ENCODE measurements at places on chromosomes 6 and 20.

- no peak for DNase-seq
These were observed 95.3 kb downstream of the TTLL2 start for GRCh38 chr6:167420177-167420576.

DNA sequence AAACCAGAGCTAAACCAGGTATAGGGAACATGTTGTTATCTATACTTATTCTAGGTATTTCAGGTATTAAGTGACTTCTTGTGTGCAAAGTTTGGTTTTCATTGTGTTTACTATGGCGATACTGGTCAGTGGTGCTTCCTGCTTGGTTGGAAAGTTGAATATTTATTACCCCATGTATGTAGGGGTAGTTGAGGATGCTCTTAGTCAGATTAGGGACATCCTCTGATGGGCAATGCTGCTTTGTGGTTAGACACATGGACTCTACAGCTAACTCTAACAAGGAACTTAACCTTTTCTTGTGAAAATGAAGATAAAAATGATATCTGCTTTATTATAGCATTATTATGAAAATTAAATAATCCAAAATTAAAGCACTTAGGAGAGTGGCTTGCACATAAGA lies 44.1 kb upstream of the ENPP1 start:
- DNase-seq: no peak

GRCh38 chr6:78489874-78490273 lies 377.5 kb upstream of the IRAK1BP1 start:
- DNase-seq: no peak

- DNase-seq: no peak
These were observed 223.5 kb upstream of the JAG1 start for GRCh38 chr20:10897336-10897735.

GRCh38 chr6:71420693-71421328 lies 132.2 kb downstream of the OGFRL1 start:
- no peak for DNase-seq

DNA sequence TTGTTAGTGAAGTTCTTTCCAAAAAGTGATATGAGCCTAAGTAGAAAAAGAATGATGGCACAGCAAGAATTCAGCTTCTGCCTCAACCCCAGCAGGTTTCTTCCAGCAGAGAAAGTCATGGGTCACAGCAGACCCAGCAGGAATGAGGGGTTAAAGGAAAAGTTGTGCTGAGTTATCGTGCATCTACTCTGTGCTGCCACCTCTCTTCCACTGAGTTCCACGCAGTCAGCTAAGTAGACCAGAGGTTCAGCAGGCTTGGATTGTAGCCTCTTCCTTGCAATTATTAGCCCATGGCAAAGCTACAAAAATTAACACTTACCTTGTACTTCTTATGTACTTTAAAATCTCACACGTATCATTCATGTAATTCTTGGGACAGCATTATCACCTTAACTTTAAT lies 510.8 kb downstream of the PTPRT start:
- DNase-seq: no peak

DNA sequence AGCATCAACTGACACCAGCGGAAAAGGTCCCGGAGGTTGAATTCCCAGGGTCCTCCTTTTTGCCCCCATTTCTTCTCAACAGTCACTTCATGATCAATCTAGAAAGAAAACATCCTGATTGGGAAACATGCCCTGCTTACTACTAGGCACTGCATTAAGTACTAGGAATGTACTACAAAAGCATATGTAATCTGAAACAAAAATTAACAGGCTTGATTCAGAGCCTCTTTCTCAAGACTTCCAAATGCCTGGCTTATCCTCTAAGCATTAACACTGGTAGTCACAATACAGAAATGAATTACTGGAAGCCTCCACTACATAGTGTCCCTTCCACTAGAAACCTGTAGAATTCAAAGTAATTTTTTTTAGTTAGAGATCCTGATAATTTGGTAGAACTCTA lies 84.5 kb upstream of the LYRM2 start:
- DNase-seq: no peak

GRCh38 chr20:750801-751200 lies 17.5 kb downstream of the SLC52A3 start:
- DNase-seq: no peak

GRCh38 chr6:35014786-35015185 lies 125.7 kb downstream of the ANKS1A start:
- no peak for DNase-seq

GRCh38 chr20:16548068-16548672 lies 25.1 kb downstream of the KIF16B start:
- DNase-seq: no peak

- no peak for DNase-seq
These were observed 91.0 kb upstream of the SNX9 start for GRCh38 chr6:157732007-157732406.
